ENCODE measurements at places on chromosomes 16 and 17.
A peak's percentile ranks its signal among the peaks of the same experiment; 100 is the strongest.

DNA sequence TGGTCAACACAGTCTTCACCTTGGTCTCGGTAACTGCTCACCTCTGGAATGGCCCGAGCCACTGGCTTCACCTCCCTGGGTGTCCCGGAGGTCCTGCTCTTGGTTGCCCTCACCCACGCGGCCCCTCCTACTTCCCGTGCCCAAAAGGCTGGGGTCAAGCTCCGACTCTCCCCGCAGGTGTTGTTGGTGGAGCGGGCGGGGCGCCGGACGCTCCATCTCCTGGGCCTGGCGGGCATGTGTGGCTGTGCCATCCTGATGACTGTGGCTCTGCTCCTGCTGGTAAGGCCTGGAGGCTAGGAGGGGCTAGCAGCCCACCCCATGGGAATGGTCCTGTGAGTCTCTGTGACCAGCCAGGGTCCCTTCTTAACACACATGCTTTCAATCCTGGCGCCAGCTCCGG lies 3.4 kb downstream of the SLC2A4 start:
- DNase-seq: no peak

GRCh38 chr17:510226-510917 lies 157.8 kb upstream of the RPH3AL start:
- no peak for DNase-seq

DNA sequence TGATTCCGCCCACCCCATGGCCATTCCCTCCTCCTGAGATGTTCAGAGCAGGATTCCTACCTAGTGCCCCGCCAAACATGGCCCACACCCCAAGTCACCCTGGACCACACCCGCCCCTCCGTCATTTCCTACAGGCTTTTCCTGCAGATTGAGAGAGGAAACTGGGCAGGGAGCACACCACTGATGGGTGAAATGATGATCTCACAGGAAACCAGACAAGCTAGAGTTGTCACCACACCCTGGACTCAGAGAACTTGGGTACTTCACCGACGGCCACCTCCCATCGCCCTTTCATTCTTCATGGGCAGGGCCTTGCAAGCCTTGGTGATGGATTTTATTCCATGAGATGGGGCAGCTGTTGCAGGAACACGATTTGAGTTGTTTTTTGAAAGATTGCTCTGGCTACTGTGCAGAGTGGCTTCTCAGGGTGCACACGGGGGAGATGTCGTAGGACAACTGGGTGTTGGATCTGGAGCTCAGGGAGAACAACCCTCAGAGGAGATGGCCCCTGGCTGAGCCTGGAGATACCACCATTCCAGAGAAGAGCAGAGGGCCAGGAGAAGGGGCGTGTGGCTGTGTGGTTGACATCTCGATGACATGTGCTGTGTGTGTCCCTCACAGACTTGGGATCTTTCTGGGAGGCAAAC lies 7.4 kb upstream of the B9D1 start:
- DNase-seq: peak; percentile 61

DNA sequence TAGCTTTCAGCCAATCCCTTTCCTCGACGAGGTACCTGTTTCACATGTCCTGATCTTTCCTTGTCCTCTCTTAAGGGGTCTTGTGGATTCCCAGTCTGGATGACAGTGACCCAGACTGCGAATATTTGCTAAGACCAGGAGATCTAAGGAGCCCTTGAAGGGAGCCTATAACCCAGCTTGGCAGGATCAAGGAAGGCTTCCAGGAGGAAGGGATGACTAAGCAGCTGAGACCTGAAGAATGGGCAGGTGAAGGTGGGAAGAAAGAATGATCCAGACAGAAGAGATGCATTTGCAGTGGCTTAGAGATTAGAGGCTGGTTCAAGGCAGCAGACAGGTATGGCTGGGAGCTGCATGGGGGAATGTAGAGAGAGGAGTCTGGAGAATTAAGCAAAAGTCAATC lies 1.9 kb upstream of the PDK2 start:
- DNase-seq: no peak

DNA sequence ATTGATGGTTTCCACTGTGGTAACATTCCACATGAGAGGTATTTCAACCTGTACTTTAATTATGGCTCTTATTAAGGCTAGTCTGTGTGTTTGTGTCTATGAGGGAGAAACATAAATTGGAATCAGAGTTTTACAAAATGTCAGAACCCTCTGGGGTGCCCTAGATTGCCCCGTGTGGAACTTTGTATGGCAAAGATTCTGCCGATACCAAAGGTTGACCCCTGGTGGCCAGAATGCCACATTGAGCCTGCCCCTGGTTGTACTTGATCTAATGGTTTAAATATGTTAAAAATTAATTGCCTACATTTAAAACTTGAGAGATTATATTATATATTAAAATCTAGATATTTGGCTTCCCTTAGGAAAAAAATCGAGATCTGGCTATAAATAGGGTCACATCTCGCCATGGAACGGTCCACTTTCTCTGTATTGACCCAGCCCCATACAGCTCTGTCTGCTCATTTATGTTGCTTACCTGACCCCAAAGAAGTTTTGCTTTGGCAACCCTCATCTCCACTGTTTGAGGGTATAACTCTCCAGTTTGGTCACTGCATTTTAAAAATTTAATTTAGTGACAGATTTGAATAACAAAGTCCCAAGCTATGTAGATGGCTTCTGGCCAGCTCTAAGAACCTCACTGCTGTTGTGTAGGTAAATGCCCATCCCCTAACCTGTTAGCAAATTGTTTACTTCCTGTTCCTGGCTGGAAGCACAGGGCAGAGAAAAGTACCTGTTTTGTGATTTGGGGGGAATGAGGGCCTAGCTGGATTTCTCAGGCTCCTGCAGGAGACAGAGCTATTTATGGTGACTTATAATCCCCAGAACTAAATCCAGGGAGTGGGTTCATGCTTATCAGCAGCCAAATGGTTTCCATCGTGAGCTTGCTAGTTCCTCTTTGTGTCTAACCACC lies 95.0 kb downstream of the PLCG2 start:
- peak; percentile 57 for DNase-seq

DNA sequence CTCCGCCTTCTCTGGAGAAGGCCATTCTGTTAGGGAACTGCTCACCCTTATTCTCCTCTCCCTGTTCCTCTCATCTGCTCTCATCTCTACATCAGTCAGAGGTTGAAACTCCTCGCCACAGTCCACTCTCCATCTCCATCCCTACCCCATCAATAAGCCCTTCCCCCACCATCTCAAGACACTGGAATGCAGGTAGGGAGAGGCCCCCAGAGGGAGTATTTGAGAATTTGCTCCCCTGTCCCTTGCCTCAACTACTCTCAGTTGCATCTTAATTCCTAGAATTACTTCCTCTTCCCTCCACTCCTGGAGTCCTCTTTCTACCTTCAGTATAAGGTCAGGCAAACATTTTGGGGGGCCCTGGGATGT lies 2.0 kb upstream of the AATF start:
- no peak for DNase-seq

DNA sequence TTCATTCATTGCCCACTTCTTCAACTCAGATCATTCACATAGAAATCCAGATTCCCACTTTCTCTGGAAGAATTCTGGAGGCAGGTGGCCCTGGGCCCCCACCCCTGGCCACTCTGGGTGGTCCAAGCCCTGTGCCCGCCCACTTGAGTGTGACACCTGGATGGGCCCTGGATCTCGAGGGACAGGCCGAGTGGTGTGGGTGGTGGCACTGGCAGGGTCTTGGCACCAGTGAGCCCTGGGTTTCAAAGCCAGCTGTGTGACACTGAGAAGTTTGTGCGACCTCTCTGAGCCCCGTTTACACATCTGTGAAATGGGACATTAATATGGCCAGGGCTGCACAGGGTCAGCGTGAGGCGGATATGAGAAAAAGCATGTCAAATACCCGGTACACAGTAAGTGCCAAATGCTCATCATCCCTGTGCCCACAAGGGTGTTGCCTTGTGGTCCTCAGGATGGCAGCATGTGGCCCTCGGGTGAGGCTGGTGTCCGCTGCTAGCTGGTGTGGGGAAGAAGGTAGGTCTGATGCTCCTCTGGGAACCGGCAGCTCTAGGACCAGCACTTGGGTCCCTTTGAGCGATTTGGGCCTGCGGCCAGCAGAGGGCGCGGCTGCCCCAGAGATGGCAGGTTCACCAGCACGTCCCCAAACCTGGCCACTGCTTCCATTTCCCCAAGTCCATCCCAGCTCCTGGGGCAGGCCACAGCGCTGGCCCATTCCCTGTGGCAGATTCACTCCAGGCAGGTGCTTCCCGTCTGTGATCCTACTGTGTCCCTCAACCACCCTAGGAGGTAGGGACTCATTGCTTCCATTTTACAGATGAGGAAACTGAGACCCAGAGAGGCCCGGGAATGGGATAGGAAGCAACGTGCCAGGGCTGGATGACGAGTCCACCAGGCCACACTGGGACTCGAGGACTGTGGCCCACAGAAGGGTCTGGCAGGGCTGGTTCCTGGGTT lies 3.6 kb downstream of the OSGIN1 start:
- peak; percentile 66 for DNase-seq

DNA sequence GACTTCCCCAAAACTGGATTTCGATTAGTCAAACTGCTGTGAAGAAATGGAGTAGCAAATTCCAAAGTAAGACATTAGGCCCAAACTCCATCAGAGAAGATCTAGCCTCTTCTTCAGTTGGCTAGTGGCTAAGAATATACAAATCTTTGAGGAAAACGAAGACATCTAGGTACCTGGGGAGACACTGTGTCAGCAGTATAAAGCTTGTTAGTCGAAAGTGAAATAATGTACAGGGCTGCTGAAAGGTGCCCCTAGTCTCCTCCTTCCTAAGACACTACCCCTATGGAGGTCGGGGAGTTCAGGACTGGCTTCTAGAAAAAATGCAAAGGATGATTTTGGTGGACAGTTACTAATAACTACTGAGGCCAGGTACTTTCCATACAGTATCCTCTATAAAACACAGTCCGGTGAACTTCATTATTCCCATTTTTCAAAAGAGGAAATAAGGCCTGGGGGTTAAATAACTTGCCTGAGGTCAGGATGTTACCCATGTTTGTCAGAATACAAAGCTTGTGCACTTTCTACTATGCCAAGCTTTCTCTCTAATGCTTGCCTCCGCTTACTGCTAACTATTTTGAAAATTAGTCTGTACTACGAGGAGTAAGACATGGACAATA lies 15.0 kb downstream of the DNAJC7 start:
- DNase-seq: no peak

DNA sequence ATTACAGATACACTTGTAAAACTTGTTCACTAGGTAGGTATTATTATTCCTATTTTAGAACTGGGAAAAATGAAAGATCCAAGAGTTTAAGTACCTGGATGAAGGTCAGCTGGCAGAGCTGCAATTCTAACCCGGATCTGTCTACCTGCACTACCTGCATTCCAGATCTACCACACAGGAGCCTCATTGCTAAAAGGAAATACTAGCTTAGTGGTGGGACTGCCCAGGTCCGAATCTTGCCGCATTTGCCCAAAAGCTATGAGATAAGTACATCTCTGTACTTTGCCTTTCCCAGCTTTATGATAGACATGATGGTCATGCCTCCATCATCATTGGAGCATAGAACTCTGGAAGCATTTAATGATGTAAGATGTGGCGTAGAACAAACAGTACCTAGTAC lies 36.8 kb upstream of the TEKT3 start:
- no peak for DNase-seq

- no peak for DNase-seq
Measured at GRCh38 chr16:68086336-68086841, 1.2 kb downstream of the NFATC3 start.

DNA sequence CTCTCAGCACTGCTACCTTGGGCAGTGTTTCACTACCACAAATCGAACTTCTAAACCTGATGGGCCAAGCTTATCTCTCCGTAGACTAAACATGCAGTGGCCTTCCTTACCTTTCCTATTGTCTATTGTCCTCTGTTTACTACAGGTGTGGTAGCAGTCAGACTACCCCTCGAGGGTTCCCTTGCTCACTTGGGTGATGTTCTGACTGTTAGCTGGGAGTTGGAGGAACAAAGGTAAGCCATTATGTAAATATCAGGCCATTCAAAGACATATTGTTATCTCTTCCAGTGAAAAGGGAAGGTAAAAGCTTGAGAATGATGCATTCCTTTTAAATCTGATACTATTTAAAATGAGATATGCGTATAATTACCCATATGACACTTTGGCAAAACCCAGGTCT lies 828.3 kb upstream of the EEF2KMT start:
- DNase-seq: no peak

- DNase-seq: no peak
Measured at GRCh38 chr17:27573971-27574525, 56.9 kb upstream of the LGALS9 start.

DNA sequence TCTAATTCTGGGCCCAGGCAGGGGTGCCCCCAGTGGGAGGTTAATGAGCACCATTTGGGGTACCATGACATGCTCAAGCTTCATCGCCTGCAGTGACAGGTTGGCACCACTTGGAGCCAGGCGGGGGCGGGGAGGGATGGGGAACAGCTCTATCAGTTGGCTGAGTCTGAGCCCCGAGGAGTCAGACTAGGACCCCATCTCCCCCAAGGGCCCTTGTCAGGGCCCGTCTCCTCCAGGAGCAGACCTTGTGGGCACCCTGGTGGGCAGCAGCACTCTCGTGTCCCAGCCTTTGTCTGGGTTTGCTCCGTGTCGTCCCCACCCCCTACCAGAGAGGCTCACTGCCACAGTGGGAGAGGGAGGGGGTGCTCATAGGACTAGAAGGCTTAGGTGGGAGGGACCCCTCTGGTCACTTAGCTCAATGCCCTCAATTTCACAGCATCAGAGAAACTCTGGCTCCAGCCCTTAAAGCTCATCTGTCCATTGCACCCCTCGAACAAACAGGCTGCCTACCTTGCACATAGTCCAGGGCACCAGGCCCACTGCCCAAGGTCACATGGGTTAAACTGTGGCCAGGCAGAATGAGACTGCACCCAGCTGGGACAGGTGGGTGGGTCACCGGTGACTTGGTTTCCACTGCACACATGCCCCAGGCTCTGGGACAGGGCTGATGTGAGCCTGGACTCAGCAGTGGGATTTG lies 4.1 kb downstream of the PPP1R9B start:
- DNase-seq: no peak

DNA sequence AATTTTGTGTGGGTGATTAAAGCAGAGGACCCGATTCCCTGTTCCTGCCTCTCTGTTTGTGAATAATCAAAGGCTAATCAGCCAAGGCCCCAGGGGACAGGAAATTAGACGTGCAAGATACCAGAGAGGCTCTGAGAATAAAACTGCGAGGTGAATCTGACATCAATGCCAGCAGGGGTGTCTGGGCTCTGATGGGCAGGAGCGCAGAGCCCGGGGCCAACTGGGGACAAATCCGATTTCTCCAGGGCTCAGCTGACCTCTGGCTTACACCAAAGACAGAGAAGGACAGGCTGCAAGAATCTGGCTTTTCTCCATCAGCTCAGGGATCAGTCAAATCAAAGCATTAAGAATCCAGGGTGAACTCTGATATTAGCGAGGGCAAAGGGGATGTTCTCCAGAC lies 174.3 kb downstream of the XYLT1 start:
- DNase-seq: no peak

GRCh38 chr16:60295451-60295850 lies 1561.3 kb upstream of the GOT2 start:
- DNase-seq: no peak

DNA sequence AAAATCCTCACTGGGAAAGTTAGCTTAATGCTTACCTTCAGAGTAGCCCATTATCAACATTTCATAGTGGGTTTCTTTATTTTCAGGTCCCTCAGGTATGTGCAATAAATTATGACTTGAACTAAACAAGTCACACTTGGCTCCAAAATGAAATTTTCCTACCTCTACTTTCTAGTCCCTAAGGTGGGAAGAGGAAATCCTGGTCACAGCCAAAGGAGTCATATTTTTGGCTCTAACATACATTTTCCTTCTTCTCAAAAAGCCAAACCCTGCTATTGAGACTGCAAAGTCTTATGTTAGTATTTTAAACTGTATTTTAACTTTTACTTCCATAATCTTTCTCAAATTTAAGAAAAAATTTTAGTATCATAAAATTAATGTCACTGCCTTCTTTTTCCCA lies 128.9 kb downstream of the BRIP1 start:
- DNase-seq: no peak

- DNase-seq: peak; percentile 45
Measured at GRCh38 chr16:11613381-11614303, 26.9 kb upstream of the LITAF start.
